ENCODE measurements at places on chromosomes 11 and 22.

DNA sequence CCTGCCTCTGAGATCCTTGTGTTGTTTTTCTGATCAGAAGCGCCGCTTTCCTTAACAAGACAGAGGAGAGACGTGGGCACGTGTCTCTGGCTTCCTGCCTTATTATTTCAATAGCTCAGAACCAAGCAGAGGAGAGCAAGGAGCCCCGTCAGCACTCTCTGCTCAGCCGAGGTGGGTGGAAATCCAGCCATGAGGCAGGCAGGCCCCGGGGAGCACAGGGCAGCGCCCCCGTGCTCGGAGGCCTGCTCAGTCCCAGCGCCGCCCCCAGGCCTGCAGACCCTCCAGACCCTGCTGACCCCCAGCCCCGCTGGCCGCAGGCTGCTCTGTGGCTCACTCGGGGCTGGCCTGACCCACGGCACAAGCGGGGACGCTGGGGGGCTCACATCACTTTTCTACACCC, 162.8 kb downstream of the BRD1 start:
- no peak for DNase-seq

DNA sequence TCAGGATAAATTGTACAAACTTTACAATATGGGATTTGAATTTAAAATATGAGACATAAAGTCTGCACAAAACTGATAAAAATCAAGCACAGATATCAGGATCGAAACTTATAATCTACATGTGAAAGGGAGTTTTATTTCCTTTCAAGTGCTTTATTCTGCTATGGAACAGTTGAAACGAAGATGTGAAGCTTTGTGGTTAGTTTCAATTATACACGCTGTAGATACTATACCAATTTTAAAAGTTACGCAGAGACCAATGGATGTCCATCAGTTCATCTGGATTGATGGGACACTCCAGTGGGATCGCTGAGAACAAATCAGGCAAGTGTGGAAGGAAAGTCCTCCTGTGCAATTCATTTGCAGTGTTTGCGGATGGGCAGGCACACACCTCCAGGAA, 34.5 kb upstream of the CAT start:
- no peak for DNase-seq

GRCh38 chr22:50737728-50738648, at the start of gene ACR:
Gene ACR, plus strand, starts transcription at chr22:50738204. Its CDS starts 32 bp downstream, at chr22:50738236.
- DNase-seq, result no peak

- DNase-seq, result no peak
Observed at GRCh38 chr22:43269246-43269645, 73.9 kb downstream of the SCUBE1 start.

DNA sequence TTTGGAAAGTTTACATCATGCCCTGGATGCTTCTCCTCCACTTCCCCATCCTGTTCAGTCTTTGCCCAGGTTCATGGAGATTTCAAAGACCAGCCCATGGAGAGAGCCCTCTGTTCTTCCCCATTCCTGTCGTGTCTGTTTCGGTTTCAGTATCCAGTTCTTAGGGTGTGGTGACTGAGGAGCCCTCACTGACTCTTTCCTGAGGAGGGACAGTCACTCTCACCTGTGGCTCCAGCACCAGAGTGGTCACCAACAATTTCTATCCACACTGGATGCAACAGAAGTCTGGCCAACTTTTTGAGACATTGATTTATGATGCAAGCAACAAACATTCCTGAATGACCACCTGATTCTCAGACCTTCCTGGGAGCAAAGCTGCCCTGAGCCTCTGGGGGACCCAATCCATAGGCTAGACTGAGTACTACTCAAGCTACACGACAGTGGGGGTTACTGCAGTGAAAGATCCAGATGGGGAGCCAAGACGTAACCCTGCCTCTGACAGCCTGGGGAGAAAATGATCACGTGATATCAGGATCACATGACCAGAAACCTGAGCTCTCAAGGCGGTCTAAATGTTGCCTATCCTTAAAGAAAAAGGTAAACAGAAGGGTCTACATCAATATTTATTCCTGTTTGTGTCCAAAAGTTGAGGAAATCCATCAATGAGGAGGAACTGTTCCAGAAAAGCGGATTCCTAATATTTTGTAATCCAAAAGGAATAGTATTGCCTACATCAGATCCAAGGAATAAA, 76.2 kb upstream of the VPREB1 start:
- DNase-seq, result no peak

GRCh38 chr11:124889191-124890091, 8.2 kb downstream of the ROBO4 start:
- DNase-seq, result no peak

- no peak for DNase-seq
Observed at GRCh38 chr11:121449123-121449522, 3.0 kb upstream of the SORL1 start.

GRCh38 chr22:27474711-27475547, 326.6 kb downstream of the MN1 start:
- DNase-seq, result no peak

DNA sequence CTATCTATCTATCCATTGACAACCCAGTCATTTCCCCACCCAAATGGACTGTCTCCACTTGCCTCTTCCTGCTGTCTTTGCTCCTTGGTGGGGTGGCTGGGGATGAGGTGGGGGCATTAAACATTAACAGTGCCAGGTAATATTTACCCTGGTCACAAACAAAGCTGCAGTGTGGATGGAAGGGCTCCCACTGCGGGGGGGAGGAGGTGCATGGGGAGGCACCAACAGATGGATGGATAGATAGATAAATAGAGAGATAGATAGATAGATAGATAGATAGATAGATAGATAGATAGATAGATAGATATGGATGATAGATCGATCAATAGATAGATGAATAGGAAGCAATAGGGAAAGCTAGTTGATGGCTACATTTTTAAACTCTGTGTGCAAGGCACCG, 2.3 kb upstream of the FXYD2 start:
- DNase-seq, result no peak

DNA sequence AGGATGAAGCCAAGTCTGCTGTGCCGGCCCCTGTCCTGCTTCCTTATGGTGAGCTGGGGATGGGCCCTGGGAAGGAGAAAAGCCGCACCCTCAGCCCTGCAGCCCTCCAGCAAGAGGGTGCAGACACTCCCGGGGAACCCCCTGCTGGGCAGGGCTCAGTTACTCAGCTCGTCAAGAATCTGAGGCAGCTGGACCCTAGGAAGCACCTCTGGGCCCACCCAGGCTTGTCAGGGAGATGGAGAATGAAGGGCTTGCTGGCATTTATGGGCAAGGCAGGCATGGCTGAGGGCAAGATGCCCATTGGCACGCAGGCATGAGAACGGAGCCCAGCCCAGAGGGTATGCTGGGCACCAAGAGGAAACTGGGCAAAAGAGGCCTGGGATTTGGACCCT, 12.9 kb downstream of the RELT start:
- no peak for DNase-seq

DNA sequence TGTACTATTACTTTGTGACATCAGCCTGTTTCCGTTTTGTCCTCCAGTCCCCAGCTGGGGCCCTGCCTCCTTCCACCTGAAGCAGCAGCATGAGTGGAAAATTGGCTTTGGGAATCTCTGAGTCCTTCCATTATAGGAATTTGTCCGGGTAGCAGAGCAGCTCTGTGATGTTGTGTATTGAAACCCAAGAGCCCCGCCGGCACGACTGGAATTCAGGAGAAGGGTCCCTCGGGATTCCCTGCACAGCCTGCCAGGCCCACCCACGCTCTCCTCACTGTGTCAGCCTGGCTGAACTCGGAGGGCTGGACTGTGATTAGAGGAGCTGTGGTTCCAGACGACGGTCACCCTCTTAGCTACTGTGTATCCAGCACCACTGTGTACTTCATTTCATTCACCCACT, 18.8 kb upstream of the TSPAN18 start:
- no peak for DNase-seq

- DNase-seq, result peak; percentile 4
Observed at GRCh38 chr11:73875840-73876239, 806 bp downstream of the COA4 start.

GRCh38 chr11:72204886-72205285, 11.7 kb upstream of the FOLR2 start:
- no peak for DNase-seq

GRCh38 chr11:12187399-12187798, 77.0 kb downstream of the MICAL2 start:
- DNase-seq, result peak; percentile 66

DNA sequence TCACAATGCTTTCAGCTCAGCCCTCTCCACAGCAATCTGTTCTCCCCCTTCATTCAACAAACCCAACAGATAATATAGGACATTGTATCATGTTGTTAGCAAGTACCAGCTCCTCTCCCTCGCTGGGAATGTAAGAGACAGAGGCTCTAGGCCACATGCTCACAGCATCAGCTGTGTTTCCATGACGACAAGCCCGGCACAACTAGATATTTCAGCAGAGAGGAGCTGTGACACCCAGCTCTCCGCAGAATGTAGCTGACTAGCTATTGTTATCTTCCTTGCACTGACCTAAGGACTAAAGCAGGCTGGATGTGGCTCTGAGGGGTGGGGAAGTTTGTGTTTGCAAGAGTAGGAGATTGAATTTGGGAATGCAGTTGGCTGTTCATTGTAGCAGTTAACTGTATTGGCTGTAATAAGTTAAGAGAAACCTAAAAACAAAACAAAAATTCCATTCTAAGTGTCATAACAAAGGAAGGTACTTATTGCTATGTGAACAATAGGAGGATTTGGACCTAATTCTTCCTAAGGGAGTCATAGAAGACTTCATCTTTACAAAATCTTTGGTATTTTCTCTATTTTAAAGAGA, 28.0 kb upstream of the RRAS2 start:
- DNase-seq, result no peak

- DNase-seq, result no peak
Observed at GRCh38 chr11:15818132-15818842, 538.1 kb downstream of the SOX6 start.

- DNase-seq, result no peak
Observed at GRCh38 chr22:24054356-24054755, 43.3 kb downstream of the CABIN1 start.

DNA sequence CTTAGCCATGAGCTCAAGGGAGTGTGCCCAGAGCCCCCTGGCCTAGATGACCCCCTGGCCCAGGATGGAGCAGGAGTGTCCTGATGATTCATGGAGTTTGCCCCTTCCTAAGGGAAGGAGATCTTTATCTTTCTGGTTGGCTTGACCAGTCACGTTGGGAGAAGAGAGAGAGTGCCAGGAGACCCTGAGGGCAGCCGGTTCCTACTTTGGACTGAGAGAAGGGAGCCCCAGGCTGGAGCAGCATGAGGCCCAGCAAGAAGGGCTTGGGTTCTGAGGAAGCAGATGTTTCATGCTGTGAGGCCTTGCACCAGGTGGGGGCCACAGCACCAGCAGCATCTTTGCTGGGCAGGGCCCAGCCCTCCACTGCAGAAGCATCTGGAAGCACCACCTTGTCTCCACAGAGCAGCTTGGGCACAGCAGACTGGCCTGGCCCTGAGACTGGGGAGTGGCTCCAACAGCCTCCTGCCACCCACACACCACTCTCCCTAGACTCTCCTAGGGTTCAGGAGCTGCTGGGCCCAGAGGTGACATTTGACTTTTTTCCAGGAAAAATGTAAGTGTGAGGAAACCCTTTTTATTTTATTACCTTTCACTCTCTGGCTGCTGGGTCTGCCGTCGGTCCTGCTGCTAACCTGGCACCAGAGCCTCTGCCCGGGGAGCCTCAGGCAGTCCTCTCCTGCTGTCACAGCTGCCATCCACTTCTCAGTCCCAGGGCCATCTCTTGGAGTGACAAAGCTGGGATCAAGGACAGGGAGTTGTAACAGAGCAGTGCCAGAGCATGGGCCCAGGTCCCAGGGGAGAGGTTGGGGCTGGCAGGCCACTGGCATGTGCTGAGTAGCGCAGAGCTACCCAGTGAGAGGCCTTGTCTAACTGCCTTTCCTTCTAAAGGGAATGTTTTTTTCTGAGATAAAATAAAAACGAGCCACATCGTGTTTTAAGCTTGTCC, 14.3 kb downstream of the ADORA2A start:
- no peak for DNase-seq

- DNase-seq, result no peak
Observed at GRCh38 chr11:132579136-132579535, 953.2 kb downstream of the OPCML start.

DNA sequence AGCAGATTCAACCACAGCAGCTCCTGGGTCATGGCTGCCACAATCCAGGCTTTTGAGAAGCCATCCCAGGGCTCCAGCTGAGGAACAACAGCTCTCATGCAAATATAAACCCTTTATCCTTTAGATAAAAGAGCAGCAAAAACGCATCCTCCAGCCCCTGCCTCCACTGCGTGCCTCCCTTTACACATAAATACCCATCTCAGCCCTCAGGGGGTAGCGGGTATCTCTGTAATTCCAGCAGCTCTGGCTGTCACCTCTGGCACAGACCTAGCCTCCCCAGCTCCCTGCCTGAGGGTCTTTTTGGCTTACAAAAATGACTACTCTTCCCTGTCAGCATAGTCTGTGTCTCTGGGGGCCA, 21.6 kb downstream of the LMO1 start:
- DNase-seq, result no peak

DNA sequence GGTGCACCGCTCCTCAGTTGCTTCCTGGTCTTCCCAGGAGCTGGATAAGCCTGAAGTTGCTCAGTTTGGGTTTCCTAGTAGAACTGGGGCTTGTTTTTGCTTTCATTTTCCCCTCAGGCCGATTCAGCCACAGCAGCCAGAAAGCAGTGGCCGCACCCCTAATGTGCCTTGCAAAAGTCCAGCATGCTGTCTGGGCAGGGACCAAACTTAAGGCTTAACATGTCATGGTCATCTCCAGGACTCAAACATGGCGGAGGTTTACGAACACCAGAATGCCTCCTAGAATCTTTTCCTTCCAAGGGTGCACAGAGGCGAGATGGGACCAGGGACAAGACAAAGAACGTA, 2.5 kb downstream of the GNG3 start:
- no peak for DNase-seq

All from activated naive CD4-positive, alpha-beta T cell treated with Interleukin-2 at 50 U/mL for 16 hours (primary cell).